NCI-H460 (cell line): ENCODE measurements at places on chromosomes 2 and 18.

GRCh38 chr2:35410431-35411061 lies 945.0 kb upstream of the CRIM1 start:
- peak; percentile 52 for DNase-seq

DNA sequence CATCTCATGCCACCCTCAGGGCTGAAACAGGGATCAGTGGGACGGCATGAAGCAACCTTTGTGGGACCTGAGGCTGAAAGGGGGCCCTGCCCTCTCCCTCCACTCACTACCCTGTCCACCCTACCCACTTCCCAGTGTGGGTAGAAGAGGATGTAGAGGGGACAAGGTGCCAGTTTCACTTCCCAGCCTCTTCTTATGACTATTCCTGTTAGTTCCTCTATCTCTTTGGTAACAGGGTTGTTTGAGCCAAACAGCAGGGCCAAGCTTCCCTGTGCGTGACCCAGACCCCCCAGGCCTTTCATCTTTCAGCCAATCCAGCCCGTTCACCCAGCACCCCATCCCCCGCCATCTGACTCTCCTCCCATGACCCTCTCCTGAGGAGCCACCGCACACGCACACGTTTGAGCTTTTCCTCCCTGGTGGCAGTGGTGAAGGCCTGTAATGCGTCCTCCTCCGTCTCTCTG lies 82.3 kb downstream of the STPG4 start:
- DNase-seq = no peak

DNA sequence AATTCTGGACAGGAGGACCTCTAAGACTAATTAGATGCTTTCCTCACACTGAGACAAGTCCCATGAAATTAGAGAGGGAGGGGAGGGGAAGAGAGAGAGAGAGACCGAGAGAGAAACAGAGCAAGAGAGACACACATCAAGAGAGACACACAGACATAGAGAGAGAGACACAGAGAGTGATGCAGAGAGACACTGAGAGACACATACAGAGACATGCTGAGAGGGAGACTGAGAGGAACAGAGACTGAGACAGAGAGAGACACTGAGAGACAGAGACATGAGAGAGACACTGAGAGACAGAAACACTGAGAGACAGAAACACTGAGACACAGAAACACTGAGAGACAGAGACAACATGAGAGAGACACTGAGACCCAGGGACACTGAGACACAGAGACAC lies 250.8 kb downstream of the TNS1 start:
- no peak for DNase-seq

- no peak for DNase-seq
Observed at GRCh38 chr2:205130111-205130829, 552.0 kb upstream of the NRP2 start.

- DNase-seq = no peak
Observed at GRCh38 chr2:215465256-215465655, 29.4 kb upstream of the FN1 start.

DNA sequence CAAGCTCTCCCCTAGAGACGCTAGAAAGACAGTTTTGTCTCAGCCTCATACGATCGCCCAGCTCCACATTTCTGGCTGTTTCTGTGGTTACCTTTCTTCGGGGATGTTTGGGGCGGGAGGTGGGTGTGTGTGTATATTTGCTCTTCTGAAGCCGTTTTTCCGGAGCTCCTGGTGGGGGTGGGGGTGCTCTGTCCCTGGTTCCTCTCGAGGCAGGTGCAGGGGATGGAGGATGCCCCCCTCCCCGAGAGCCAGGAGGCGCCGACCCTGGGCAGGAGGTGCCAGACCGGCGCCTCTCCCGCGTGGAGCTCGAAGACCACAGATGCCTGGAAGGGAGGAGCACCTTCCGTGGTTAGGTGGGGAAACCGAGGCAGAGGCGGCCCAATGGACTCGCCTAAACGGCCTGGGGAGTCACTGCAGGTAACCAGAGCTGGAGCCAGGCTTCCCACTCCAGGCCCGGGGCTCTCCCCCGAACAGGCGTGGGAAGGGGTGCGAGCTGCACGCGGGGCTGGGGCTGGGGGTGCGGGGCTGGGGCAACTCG lies 694 bp upstream of the HPCAL1 start:
- DNase-seq = no peak
